ENCODE measurements at places on chromosomes 16 and 17. TPM values are rescaled to one million over a fixed set of nuclear protein-coding genes. Genes with fewer than 3 reads are reported as not detected.

DNA sequence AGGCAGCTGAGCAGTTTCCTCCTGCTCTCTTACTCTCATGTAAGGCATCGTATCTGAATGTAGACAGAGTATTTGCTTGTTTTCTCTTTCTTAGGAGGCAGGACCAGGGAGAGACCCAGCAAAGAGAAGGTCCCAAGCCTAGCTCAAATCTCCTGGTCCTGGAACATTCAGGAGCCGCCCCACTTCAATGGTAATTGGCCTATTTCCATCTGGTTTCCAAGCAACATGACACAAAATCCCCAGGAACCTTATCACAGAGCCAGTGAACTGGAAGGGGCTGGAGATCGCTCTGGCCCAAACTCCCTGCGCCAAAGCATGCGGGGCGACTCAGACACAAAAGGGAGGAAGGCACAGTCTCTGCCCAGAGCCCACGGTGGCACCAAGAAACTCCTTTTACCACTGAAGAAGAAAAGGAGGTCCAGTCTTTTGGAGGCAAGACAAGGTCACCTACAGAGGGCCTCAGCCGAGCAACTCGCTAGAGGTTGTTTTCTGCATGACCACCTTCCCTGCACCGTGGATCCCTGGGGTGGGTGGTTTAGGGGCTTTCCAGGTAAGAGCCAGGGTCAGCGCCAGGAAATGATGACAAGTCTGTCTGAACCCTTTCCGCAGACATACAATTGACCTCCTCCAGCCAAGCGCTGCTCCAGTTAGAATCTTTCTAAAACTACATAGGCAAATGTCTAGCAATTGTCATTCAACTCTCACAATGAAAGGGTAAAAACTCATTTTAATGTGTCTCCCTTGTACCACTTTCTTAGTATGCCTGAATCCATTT, 394.7 kb downstream of the SOX9 start:
- peak overlapping the region; percentile 93 for H3K27ac ChIP-seq
- DNase-seq = peak; percentile 82
- H3K4me3 ChIP-seq = peak overlapping the region; percentile 45
- no peaks in the 10 kb centered on the region for H3K36me3 ChIP-seq
- H3K27me3 ChIP-seq = no peaks in the 10 kb centered on the region

DNA sequence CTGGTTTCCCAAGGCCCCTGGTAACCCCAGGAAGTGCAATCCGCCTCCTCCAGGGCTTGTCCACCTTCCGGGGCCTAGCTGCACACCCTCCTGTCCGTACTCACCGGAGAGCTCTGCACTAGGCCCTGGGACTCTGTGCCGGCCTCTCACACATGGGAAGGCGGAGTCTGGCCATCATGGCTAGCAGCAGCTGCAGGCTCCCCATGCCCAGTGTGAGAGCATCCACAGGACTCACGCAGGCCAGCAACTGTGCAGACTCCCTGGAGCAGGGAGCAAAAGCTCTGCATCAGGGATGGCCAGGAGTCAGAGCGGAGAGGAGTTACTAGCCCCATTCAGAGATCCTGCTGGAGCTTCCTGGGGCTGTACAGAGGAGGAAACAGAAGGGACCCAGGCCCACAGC, 20.2 kb downstream of the FOXN1 start:
- no peak overlapping the region for H3K4me3 ChIP-seq
- H3K36me3 ChIP-seq = no peaks in the 10 kb centered on the region
- no peak overlapping the region for H3K27ac ChIP-seq
- DNase-seq = no peak

- DNase-seq = no peak
Observed at GRCh38 chr17:43332230-43332629, 66.6 kb upstream of the ARL4D start.

- peaks cover 2% of the 10 kb centered on the region for H3K36me3 ChIP-seq
- H3K27me3 ChIP-seq = no peaks in the 10 kb centered on the region
- peak; percentile 60 for DNase-seq
- H3K4me3 ChIP-seq = peak overlapping the region; percentile 83
- H3K27ac ChIP-seq = peak overlapping the region; percentile 89
- H3K4me1 ChIP-seq = peaks cover 13% of the 10 kb centered on the region
Observed at GRCh38 chr16:89216315-89217137, 977 bp upstream of the ZNF778 start.

DNA sequence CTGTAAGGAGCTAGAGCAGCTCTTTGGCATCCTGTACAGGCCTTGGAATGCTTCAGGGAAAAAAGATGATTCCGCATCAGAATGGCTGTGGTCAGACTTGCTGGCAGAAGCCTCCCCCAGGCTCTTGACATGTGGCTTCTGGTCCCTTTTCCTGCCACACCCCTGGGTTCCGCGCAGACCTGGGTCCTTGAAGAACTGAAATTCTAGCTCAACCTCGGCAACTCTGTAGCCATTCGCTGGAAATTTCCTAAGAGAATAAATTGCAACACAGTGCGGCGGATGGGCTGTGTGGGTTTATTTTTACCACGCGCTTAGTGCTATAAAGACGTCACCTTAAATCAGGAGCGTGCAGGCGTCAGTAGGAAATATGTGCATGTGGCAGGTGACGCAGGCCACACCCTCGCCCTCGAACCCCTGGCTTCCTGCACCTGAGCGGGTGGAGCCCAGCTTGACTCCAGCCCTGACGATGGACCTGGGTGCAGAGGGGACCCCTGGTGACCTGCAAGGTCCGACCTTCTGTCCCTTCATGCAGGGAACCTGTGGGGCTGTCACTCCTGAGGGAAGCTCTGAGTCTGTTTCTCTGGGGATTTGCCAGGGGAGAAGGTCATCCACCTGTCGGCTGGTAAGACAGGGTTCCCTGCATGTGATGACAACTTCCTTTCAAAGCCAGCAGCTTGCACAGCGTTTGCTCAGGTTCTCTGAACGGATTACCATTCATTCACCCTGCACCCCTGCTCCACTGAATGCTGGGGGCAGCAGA, 46.3 kb downstream of the METRNL start:
- no peak for DNase-seq
- no peak overlapping the region for H3K27ac ChIP-seq
- no peaks in the 10 kb centered on the region for H3K4me1 ChIP-seq
- no peaks in the 10 kb centered on the region for H3K36me3 ChIP-seq

- no peak overlapping the region for H3K27ac ChIP-seq
- H3K4me1 ChIP-seq = no peaks in the 10 kb centered on the region
- H3K36me3 ChIP-seq = peaks cover 11% of the 10 kb centered on the region
Observed at GRCh38 chr16:4704491-4704890, 11.1 kb downstream of the NUDT16L1 start.

DNA sequence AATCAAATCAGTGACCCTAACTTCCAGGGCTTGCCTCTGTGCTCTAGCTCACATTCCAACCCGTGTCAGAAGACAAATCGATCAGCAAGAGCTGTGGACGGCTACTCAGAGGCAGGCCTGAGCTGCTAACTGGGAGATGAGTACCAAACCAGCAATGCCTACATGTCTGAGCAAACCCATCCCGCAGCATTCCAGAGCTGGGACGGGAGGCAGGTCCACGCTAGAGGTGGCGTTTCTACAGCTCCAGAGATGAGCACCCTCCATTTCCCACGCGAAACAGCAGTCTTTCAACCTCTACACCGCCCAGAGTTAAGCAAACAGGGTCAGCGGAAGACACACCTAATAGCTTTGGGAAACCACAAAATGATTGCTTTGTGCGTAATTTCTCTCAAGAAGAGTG, 6.5 kb downstream of the NXN start:
- peak; percentile 58 for DNase-seq
- no peak overlapping the region for H3K4me3 ChIP-seq
- H3K4me1 ChIP-seq = peaks cover 22% of the 10 kb centered on the region
- H3K27me3 ChIP-seq = no peaks in the 10 kb centered on the region

- peaks cover 4% of the 10 kb centered on the region for H3K27me3 ChIP-seq
- no peak overlapping the region for H3K4me3 ChIP-seq
- no peaks in the 10 kb centered on the region for H3K36me3 ChIP-seq
- no peak overlapping the region for H3K27ac ChIP-seq
Observed at GRCh38 chr17:78617511-78618061, 40.4 kb upstream of the DNAH17 start.

DNA sequence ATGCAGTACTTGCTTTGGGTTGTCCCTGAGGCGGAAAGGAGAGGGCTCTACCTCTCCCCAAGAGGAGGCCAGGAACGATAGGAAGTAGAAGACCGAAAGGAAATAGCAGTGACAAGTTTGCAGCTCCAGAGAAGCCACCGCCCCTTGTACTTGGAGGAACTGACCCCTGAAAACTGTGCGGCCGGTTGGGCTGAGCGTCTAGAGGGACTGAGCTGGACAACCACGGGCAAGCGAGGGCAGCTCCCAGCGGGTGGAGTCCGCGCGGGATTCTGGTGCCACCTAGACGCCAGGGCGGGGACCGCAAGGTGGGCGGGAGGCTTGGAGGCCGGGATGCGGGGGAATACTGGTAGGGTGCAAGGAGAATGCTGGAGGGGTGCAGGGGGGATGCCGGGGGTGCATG, 1.3 kb upstream of the SLC6A4 start:
- H3K4me1 ChIP-seq = peaks cover 14% of the 10 kb centered on the region
- DNase-seq = peak; percentile 8
- peaks cover 68% of the 10 kb centered on the region for H3K27me3 ChIP-seq
- H3K27ac ChIP-seq = no peak overlapping the region

DNA sequence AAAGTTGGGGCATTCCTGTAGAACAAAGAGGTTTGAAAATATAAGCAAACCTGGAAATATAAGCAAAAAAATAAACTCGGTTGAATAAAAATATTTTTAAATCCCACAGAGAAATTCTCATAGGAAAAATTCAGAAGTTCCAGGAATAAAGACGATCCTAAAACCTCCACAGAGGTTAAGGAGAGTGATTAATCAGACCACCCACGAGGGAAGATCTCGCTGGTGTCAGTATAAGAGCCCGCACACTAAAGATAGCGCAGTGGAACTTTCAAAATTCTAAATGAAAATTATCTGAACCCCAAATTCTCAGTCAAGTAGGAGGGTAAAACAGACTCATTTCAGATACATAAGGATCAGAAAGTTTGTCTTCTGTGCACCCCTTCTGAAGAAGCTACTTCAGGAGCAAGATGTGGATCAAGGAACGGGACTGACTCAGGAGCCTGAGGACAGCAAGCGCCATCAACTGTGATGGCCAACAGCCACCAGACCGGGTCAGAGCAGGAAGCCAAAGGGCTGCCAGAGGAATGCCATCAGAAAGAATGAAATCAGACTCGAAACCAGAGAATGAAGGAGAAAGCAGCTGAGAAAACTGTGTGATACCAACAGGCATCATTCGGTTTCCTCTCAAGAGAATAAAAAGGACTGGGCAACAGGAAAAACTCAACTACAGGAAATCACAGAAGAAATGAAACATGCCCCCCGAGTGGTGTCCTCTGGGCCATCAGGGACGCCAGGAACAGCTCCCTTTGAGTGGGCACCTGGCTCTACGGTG, 66.9 kb downstream of the CYTH1 start:
- H3K27me3 ChIP-seq = no peaks in the 10 kb centered on the region
- no peak for DNase-seq
- peaks cover 15% of the 10 kb centered on the region for H3K4me1 ChIP-seq
- H3K36me3 ChIP-seq = no peaks in the 10 kb centered on the region
- H3K4me3 ChIP-seq = no peak overlapping the region
- H3K27ac ChIP-seq = no peak overlapping the region

GRCh38 chr17:3582915-3583314, 25.3 kb upstream of the TRPV3 start:
- H3K27ac ChIP-seq = no peak overlapping the region
- no peaks in the 10 kb centered on the region for H3K4me1 ChIP-seq
- H3K27me3 ChIP-seq = no peaks in the 10 kb centered on the region
- DNase-seq = no peak

The NACA2 gene
- total RNA-seq = not detected

The KRT39 gene
- not detected for total RNA-seq

The CLEC10A gene
- not detected for total RNA-seq

The TBC1D3I gene
- total RNA-seq = 0.11 TPM

The DLX3 gene
- total RNA-seq = 1.00 TPM

The MT1A gene
- not detected for total RNA-seq

The USP32 gene
- total RNA-seq = 40.2 TPM
